Activated CD4-positive, alpha-beta T cell treated with anti-CD3 and anti-CD28 coated beads, Interleukin-2, amount 50 U/mL, for 16 hours (primary cell): ENCODE measurements at places on chromosomes 6 and 20.
A peak's percentile ranks its signal among the peaks of the same experiment; 100 is the strongest.

DNA sequence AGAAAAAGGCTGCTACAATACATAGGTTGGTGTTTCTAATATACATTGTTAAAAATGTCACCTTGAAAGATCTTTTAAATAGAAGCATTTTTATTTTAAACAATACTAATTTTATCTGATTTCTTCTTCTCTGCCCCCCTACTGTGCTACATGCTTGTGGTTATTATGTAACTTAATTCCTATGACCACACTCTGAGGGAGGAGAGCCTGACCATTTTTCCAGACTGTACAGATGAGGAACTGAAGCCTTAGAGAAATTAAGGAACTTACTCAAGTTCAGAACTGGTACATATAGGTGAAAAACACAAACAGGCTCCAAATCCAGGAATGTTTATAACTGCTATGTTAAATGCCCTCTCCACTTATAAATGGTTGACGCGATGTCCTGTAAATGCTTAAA lies 43.4 kb upstream of the ARHGAP18 start:
- no peak for DNase-seq

- no peak for DNase-seq
These were observed 104.9 kb downstream of the CENPW start for GRCh38 chr6:126444659-126445273.

GRCh38 chr20:54254596-54254995 lies 46.7 kb downstream of the PFDN4 start:
- no peak for DNase-seq

DNA sequence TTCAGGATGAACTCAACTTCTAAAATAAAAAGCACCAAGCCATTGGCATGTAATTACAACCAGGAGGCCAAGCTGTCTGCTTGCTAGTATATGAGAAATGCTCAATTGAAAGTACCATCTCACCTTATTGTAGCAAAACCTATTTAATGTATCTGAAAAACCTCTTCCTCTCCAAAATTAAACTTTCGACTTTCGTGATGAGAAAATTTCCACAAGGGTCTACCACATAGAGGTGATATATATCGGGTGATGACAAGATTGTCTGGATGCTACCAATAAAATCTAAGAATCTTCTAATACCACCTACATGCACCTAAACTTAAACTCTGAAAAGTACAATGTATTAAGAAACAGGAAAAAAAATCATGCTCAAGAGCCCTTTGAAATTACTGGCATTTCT lies 74.2 kb downstream of the ATXN1 start:
- peak; percentile 70 for DNase-seq

- no peak for DNase-seq
These were observed 285.5 kb downstream of the ZFAND3 start for GRCh38 chr6:38105066-38105465.

- DNase-seq: no peak
These were observed 6.4 kb downstream of the CDKAL1 start for GRCh38 chr6:20540683-20541082.

- DNase-seq: no peak
These were observed 96.7 kb downstream of the EPHA7 start for GRCh38 chr6:93322651-93323050.

DNA sequence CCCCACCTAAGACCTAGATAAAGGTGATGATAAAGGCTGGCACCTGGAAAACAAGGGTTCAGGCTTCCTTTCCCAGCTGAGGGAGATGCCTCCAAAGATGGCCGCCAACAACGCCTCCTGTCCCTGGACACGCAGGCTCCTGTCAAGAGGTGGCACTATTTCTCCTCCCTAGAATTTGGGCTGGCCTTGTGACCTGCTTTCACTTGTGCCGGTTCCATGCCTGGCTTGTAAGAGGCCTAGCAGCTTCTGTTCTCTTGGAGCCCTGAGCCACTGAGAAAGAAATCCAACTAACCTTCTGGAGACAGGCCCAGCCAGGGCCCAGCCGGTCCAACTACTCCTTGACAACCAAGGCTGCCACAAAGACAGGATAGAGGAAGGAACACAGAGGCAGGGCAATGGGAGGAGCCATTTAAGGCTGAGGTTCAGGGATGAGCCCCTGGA lies 60.2 kb upstream of the RALY start:
- peak; percentile 62 for DNase-seq

- DNase-seq: no peak
These were observed 185.5 kb upstream of the ECI2 start for GRCh38 chr6:4320860-4321259.

GRCh38 chr6:692356-692851 lies 535 bp downstream of the EXOC2 start:
- DNase-seq: peak; percentile 82

DNA sequence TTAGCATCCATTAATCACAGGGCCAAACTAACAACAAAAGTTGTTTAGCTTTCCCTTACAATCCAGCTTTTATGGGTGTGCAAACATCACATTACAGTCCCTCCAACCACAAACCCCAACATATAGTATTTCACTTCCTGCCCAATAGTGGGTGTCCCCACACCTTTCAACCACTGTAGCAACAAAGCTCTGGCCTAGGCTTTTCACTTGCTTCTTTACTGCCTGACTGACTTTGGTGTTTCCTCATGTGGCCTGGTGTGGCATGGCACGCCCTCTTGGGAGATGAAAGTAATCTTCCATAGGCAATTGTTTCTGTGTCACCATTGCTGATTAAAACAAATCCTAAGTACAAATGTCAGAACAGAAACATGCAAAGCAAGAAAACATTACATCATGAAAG lies 46.3 kb downstream of the MCM8 start:
- peak; percentile 66 for DNase-seq

DNA sequence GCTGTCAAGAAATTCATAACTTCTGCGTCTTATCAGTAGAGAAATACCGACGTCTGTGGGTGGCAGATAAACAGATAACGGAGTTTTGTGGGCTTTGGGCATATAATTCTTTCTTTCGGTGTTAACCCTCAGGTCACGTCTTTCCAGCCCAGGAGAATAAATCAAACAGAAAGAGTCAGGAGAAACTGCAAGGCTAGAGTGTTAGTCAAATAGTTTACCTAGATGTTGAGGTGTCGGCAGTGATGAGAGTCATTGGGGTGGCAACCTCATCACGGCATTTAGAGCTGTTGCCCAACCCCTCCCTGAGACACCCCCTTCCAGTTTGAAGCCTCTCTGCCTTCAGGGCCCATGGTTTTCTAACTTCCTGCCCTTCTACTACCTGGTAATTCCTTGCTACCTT lies 49.5 kb downstream of the ADTRP start:
- peak; percentile 72 for DNase-seq

DNA sequence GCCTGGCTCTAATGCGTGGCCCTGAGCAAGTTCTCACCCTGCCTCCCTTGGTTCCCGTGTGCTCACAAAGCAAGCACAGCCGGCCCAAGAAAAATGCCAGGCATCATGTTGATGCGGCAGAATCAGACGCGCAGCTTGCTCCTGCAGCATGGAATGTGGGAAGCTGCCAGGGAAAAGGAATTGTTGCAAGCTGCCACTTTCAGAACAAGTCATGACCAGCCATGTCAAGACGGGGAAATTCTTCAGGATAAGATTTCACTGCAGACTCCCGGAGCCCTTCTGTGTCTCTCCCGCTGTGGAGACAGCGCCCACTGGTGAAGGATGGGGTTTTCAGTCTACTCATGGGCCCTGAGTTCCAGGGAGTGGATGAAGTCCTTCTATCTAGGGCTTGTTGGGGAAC lies 4.6 kb downstream of the DACT2 start:
- DNase-seq: no peak

DNA sequence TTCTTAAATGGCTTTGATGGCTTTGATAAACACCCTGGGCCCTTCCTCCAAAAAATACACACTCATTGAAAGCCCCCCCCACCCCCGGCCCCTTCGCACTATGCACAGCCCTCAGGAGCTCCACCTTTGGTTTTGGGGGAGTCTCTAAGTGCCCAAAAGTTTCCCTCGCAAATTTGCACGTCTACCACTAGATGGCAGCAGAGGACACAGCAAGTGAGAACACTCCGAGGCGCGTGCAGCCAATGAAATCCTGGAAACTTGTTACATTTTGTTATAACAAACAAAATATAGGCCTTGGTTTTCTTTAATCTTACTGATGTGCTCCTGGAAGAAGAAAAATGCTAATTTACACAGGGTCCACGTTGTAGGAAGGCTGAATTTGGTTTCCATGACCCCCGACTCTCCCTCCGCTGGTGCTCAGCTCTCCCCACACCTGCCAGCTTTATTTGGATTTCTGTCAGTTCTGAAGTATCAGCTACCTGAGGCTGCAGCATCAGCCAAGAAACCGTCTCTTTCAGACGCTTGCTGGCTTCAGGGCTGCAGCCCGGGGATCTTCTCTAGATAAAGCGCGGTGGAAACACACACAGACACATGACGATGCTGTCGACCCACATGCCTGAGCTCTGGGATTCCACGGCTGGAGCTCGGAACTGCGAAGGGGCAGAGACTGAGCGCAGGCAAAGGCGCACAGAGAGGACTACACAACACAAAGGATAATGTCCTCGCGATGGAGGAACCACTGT lies 148.3 kb upstream of the RPS6KA2 start:
- DNase-seq: peak; percentile 76

DNA sequence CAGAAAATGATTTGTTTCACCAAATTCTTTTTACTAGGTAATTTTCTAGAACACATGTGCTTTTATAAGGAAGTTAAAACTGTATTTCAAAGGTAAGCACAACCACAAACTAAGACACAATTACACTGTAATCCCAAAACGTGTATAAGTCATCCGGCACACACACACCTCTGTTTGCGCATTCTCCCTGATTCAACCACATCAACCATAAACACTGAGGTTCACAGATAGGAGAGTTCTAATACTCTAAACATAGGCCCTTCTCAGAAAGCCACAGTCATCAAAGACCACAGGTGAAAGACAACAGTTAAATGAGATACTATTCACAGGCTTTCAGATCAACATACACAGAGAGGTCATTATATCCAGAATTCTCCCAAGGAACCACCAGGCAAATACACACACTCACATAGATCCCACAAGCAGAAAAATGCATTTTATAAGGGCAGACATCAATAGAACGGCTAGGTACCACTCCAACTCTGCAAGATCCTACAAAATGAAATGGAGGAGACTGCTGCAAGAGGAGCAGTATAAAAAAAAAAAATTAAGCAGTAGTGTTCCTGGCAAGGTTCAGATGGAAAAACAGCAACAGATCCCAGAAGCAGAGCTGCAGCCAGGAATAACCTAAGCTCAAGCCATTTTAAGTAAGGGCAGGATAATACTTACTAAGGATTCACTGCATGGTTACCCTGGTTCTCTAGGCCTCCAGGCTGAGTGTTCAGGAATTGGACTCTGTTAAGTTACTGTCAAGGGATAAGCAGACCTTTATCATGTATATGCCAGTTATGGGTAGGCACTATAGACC lies 6.6 kb upstream of the FBXO9 start:
- no peak for DNase-seq

DNA sequence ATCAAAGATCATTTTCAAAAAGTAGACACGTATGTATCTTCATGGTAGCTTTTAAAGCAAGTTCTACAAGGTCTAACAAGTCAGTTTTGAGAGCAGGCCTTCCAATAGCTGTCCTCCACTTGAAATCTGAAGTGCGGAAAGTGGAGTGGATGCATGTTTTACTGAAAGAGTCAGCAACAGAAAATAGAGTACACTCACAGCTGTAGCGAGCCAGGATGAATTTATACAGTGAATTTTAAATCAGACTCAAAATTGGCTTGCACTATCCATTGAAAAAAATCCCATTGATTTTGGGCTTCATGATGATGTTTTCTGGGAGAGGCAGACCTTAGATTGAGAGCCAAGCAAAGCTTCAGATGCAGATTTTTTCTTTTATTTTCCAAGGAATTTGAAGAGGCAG lies 80.6 kb downstream of the GJA10 start:
- no peak for DNase-seq

DNA sequence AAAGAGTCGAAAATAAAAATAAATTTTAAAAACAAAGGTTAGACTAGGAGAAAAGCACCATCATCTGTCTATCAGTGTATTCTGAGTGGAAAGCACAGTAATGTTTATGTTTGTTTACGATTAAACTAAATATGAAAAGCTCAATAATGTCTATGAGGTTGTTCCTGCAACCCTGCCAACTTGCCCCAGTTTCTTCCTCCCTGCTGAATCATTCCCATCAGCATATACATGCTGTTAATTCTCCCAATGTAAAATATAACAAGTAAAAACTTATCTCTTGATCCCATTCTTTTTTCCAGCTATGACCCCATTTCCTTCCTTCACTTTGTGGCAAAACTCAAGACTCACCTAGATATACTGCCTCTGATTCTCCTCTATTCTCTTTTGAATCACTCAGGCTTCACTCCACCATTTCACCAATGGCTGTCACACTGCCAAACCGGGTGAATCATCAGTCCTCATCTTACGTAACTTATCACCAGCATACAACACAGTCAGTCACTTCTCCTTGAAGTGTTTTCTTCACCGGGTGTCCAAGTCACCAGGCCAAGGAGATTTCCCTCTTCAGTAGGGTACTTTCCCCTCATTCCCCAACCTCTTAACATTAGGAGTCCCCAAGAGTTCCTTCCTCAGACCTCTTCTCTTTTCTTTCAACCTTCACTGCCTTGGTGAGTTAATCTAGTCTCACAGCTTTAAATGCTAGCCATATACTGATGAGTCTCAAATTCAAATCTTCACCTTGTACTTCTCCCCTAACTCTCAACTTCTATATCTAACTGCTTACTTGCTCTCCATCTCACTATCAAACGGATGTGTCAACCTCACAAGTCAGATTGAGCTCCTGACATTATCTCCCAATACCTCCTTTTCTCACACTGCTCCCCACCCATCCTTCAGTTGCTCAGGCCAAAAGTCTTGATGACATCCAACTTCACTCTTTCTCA lies 6.2 kb downstream of the TMEM242 start:
- peak; percentile 31 for DNase-seq

DNA sequence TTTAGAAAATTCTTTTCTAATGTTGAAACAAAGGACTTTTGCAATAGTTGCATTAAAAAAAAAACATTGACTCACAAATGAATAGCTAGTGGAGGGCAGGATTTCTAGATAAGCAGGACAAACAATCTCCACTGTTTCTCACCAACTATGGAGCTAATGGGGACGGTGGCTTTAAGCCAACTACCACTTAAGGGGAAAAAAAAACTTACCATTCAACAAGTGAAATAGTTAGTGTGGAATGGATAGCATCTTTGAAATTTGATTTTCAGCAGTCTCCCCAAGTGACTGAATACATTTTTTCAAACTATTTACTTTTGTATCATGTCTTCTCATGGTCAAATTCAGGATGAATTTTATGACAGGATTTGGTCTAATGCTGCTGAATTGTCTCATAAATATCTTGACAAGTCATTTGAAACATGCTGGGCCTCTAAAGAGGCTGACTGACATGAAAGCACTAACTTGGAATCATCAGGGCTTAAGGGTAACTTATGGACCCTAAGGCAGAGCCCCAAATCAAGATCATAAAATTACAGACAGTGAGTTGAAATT lies 100.5 kb downstream of the EYA4 start:
- DNase-seq: no peak

GRCh38 chr6:80021591-80021990 lies 17.1 kb downstream of the TTK start:
- no peak for DNase-seq

GRCh38 chr6:3456898-3457709 lies at the start of gene SLC22A23:
Gene SLC22A23, minus strand, starts transcription at chr6:3457050. Its CDS starts 491 bp downstream, at chr6:3456559.
- peak; percentile 63 for DNase-seq

DNA sequence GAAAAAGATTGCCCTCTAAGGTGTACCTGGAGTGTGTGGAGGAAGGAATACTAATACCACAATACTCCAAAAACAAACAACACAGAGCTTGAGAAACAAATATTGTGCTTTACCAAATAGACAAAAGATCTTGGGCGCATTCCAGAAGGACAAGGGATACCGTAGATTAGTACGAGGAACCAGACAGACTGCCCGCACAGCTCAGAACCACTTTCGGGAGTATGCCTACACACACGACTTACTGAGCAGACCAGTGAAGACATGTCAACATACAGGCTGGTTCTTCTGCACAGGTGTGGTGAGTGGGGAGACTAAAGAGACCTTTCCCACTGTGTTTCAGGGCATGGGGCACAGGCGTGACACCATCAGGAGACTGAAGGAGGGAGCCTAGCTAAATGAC lies 15.8 kb upstream of the FOXQ1 start:
- DNase-seq: no peak
